Jurkat, Clone E6-1 (cell line): ENCODE measurements at places on chromosomes 13 and 19.

- no peak for DNase-seq
These were observed 20.2 kb downstream of the POLR1D start for GRCh38 chr13:27641711-27642502.

- no peak for DNase-seq
These were observed 20.5 kb upstream of the CYP2S1 start for GRCh38 chr19:41172297-41173164.

DNA sequence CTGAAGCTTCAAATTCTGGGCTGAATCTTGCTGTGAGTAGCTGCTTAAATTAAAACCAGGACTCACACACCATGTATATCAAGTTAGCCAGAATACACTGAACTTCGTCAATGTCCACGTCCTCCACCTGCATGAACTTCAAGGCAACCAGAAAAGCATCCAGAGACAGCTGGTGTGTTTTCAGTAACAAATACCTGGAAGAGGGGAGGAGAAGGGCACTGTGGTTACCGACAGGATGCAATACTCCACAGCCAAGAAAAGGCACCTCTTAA lies 20.4 kb downstream of the PROZ start:
- no peak for DNase-seq

GRCh38 chr19:52492994-52493470 lies 34.4 kb upstream of the ZNF808 start:
- no peak for DNase-seq

- DNase-seq, result peak; percentile 74
These were observed at the start of gene SIGLEC6 for GRCh38 chr19:51531349-51532315. Gene SIGLEC6 (minus strand): TSS chr19:51531670. CDS start chr19:51531648, 22 bp downstream.

DNA sequence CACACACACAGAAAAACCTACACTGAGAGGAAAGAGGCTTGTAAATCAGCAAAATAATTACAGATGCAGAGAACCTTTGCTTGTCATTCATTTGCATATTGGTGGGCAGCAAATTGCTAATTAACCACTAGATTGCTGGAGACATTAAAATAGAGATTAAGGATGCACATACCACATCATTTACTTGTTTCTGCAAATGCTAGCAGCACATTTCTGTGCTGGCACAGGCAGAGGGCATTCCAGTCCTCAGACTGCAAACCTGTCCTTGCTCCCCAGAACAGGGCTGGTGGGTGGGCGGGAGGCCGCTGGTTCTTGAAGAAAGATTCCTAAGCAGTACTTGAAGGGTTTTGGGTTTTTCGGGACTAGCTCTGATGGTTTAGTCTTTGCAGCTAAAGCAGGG lies 941 bp upstream of the SIAH3 start:
- no peak for DNase-seq

DNA sequence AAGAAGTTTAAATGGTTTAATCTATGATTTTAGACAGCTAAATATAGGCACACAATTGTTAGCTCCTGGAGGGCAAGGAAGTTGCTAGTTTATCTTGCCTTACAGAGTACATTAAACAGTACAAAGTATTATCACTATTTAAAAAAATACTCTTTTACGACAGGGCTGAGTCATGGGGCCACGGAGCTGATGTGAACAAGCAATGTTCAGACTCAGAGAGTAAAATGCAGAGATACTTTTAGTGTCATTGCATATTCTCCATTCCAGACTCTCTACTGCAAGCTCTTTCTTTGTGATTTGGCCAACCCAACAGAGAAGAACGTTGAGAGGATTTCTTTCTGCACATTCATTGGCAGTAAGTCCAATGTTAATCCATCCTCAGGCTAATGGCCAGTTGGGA lies 352.4 kb downstream of the SPRY2 start:
- DNase-seq, result no peak

- no peak for DNase-seq
These were observed 6.6 kb downstream of the ACP4 start for GRCh38 chr19:50796634-50797428.

DNA sequence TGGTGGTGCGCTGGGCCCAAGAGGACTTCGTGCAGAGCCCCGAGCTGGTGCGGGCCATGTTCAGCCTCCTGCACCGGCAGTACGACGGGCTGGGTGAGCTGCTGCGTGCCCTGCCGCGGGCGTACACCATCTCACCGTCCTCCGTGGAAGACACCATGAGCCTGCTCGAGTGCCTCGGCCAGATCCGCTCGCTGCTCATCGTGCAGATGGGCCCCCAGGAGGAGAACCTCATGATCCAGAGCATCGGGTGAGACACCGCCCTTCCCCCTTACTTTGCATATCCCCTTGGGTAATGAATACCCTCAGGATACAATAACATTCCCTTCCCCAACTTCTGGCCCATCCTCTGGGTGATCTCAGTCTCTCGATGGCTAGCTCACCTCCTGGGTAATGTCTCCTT lies 60.9 kb downstream of the RYR1 start:
- DNase-seq, result no peak

- DNase-seq, result no peak
These were observed 186.1 kb downstream of the PCCA start for GRCh38 chr13:100274942-100275506.

DNA sequence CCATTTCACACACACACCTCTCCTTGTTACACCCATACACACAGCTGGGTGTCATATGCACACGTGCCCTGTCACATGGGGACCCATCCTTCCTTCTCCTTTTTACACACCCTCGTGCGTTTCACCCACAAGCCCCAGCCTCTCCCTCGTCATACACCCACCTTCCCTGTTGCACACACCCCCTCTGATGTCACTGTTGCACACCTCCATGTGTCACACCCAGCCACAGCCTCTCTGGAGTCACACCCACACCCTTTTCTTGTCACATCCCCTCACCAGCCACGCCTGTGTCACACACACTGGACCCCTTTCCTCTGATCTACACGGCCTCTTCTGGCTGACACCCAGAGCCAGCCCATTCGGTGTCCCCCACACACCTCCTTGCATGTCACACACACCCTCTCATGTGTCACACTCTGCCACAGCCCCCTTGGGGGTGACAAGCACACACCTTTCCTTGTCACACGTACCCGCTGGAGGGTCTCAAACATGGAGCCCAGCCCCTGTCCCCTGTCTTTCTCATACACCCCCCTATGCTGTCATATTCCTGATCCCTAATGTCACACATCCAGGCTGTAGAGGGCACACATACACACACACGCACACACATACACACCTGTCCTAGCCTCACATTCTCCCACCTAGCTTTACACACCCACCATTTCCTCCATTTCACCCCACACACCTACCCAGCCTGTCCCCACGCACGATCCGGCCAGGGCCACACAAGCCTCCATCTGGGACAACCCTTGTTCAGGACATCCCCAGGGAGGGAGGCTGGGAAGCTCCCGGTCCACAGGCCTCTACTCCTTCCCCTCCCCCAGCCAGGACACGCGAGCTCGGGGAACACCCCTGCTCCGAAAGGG lies 1.4 kb downstream of the NOVA2 start:
- DNase-seq, result no peak

DNA sequence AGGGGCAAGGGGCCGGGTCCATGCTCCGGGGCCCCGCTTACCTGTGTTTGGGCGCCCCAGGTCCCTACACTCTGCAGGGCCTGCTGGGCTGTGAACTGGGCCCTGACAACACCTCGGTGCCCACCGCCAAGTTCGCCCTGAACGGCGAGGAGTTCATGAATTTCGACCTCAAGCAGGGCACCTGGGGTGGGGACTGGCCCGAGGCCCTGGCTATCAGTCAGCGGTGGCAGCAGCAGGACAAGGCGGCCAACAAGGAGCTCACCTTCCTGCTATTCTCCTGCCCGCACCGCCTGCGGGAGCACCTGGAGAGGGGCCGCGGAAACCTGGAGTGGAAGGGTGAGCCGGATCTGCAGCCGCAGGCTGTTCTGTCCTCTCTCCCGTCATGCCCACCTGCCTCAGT lies 1.7 kb downstream of the FCGRT start:
- no peak for DNase-seq

DNA sequence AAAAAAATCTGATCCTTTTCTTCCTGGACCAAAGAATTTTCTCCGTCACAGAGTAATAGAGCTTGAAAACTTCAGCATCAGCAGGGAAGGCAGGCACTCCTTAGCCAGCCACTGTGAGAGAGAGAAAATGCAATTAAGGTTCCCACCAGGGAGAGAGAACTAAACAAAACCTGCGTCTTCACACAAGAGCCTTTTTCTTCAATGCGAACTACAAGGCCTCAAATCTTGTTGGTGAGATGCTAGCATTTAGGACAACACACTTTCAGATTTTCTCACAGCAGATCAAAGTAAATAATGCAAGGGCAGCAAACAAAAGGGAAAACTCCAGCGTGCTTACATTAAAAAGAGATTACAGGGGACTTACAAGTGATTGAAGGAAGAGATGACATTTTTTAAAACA lies 80.1 kb downstream of the DACH1 start:
- no peak for DNase-seq

GRCh38 chr13:112910616-112911280 lies 58.3 kb upstream of the MCF2L start:
- no peak for DNase-seq

- DNase-seq, result peak; percentile 86
These were observed 15.7 kb downstream of the RANBP3 start for GRCh38 chr19:5961969-5962945.

DNA sequence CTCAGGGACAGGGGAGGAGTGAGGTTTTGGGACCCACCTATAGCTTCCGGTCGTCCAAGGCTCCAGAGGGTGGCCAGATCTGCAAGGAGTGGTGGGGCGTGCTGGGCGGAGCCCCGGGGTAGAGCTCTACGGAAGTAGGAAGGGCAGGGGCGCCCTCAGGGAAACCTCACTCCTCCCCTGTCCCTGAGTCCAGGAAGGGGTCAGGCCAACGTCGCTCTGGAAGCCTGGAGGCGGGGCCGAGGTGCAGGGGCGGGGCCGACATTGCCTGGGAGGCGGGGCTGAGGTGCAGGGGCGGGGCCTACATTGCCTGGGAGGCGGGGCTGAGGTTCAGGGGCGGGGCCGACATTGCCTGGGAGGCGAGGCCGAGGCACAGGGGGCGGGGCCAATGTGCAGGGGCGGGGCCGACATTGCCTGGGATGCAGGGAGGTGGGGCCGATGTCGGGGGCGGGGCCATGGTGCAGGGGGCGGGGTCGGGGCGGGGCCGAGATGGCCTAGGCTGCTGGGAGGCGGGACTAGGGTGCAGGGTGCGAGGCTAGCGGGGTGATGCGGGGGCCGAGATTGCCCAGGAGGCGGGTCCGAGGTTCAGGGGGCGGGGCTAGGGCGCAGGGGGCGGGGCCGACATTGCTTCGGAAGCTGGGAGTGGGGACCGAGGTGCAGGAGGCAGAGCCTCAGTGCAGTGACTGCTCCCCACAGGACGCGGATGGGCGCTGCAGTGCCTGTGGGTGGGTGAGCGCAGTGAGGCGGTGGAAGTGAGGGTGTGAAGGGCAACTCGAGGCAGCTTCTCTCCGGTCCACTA lies 4.9 kb upstream of the PALM start:
- DNase-seq, result peak; percentile 53
